Heart left ventricle (tissue), 16 donors: ENCODE measurements at places on chromosomes 2 and 18. TPM values are rescaled to one million over a fixed set of nuclear protein-coding genes. Genes with fewer than 3 reads are reported as not detected.

DNA sequence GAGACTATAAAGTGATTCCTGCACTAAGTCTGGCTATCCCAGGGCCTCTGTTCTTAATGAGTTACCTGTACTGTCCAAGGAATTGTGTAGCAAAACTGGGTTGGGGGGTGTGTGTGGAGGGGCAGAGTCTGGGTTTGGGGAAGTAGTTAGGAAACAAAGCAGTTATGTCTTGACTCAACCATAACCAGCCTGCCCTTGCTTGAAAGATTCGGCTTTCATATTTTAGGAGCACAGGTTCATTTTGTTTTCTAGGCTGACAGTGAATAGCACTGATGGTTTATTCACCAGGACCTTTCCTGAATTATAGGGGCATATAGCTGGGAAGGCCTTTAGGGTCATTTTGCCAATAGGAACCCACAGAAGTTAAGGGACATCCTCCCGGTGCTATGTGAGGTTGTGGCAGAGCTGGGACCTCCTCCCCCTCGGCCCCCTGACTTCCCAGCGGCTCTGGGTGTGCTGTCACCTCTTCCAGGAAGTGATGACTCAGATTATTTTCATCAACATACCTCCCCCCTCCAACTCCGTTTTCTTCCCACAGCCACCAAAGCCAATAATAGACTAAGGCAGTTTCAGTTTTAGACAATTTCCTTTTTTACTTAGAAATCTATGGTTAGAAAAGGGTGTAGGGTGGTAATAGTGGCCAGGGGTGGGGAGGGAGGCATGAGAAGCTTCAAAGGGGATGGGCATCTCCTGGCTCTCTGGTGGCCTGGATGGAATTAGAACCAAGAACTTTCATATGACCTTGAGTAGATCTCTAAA, 44.8 kb downstream of the SETBP1 start:
- DNase-seq: peak; percentile 43

DNA sequence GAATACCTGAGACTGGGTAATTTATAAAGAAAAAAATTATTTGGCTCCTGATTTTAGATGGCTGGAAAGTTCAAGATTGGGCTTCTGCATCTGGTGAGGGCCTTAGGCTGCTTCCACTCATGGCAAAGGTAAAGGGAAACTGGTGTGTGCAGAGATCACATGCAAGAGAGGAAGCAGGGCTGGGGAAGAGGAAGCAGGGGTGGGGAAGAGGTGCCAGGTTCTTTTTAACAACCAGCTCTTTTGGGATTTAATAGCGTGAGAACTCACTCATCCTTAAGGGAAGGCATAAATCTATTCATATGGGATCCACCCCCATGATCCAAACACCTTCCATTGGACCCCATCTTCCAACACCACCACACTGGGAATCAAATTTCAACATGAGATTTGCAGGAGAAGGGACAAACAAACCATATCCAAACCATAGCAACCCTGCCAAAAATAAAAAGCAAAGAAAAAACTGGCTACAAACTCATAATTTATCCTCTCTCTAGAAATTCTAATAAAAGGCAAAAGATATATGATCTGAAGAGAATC, 30.4 kb downstream of the PRKRA start:
- no peak for DNase-seq

Gene RIF1
- 12.8 TPM for total RNA-seq

Gene MC2R
- total RNA-seq: not detected

DNA sequence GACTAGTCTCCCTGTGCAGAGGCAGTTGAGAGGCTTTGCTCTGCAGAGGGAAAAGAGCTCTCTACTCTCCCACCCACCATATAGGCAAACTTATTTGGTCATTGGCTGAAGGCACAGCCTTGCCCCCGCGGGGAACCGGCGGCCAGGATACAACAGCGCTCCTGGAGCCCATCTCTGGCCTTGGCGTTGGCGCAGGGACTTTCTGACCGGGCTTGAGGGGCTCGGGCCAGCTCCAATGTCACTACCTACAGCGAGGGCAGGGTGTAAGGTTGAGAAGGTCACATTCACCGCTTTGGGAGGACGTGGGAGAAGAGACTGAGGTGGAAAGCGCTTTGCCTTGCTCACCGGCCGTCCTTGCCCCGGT, 2.2 kb downstream of the ONECUT2 start:
- no peak for DNase-seq
